IMR-90 (cell line): ENCODE measurements at places on chromosomes 5 and 9.

- peaks cover 27% of the 10 kb centered on the region for H3K4me1 ChIP-seq
- no peak for DNase-seq
- no peak overlapping the region for H3K27ac ChIP-seq
- H3K4me3 ChIP-seq = no peak overlapping the region
- peaks cover 3% of the 10 kb centered on the region; the same call in 1 of the 2 replicates for H3K36me3 ChIP-seq
- no peaks in the 10 kb centered on the region for H3K27me3 ChIP-seq
Observed at GRCh38 chr5:140253985-140254384, 48.9 kb downstream of the PFDN1 start.

DNA sequence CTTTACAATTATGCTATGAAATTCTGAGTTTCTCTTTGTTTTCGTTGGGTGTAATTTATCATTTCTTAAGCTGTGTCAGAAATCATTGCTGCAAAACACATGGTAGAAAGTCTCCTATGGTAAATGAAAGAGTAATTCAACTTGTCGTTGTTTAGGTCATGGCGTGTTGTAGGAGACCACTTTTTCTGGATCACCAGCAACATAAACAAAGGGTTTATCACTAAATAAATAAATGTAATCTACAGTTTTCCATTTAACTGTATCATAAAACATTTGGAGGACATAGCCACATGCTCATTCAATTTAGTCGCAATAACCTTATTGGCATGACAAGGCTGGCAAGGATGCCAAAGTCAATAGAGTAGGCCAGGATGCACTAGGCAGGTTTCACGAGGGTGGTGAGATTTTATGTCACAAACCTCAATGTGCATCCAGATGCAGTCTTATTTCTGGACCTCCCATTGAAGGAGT is 154.4 kb upstream of the ERCC6L2 start:
- peaks cover 1% of the 10 kb centered on the region; the same call in 1 of the 2 replicates for H3K4me1 ChIP-seq
- no peaks in the 10 kb centered on the region for H3K36me3 ChIP-seq
- H3K27me3 ChIP-seq = peaks cover 15% of the 10 kb centered on the region
- no peak overlapping the region for H3K4me3 ChIP-seq

GRCh38 chr5:139416651-139417050 is 12.8 kb upstream of the SPATA24 start:
- H3K4me3 ChIP-seq = no peak overlapping the region
- peaks cover 7% of the 10 kb centered on the region; the same call in 1 of the 2 replicates for H3K4me1 ChIP-seq
- no peak overlapping the region for H3K27ac ChIP-seq

- H3K4me1 ChIP-seq = peaks cover 20% of the 10 kb centered on the region
- peaks cover 4% of the 10 kb centered on the region; the same call in 1 of the 2 replicates for H3K36me3 ChIP-seq
- peak overlapping the region; percentile 97 for H3K27ac ChIP-seq
- no peaks in the 10 kb centered on the region for H3K27me3 ChIP-seq
- peak overlapping the region; percentile 89 for H3K4me3 ChIP-seq
- peak; percentile 90 for DNase-seq
Observed at GRCh38 chr9:129174724-129175514, 3.1 kb downstream of the IER5L start.

- peak; percentile 46 for DNase-seq
- H3K36me3 ChIP-seq = no peaks in the 10 kb centered on the region
- H3K4me1 ChIP-seq = peaks cover 4% of the 10 kb centered on the region
Observed at GRCh38 chr5:149271716-149272563, at the start of gene AFAP1L1. AFAP1L1 (plus strand) TSS chr5:149271859; CDS start chr5:149271969, 110 bp downstream.

DNA sequence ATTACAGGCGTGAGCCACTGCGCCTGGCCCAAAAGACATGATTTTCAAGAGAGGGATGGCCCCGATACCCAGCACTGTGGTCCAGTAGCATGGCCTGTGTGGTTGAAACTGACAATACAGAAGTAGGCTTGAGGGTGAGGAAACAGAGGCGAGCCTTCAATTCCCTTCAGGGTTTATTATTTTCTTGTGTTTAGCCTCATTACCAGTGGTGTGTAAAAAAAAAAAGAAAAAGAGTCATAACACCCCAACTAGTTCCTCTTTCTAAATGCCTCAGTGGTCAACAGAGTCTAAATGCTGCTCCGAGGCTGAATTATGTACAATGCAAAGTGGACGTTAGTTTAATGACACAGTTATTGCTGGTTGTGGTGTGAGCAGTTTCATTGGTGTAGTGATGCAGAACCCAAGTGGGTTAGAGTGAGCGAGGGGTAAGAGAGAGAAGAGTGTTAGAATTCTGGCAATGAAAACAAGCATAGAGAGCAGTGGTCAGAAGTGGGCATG is 58.8 kb downstream of the SNX30 start:
- 0 out of 2 replicates have a peak, but pooled peaks cover 2% of the 10 kb centered on the region for H3K4me1 ChIP-seq
- H3K36me3 ChIP-seq = peaks cover 4% of the 10 kb centered on the region; the same call in 1 of the 2 replicates
- DNase-seq = no peak
- no peak overlapping the region for H3K27ac ChIP-seq
- H3K27me3 ChIP-seq = no peaks in the 10 kb centered on the region

DNA sequence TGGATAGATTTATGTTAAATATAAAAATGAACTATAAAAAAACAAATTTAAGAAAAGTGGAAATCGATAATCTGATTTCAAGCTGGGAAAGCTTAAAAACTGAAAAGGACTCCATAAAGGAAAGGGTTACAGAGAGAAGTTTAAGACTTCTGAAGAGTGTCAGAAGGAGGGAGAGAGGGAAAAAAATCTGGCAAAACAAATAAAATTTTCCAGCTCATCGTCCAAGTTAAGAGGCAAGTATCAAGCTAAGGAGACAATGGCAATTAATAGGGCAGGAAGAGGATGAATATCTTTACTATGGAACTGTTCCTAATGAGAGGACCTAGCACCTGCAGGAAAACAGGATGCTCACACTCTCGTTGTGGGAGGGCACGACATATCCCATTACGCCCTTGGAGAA is 20.5 kb upstream of the HEXB start:
- H3K27me3 ChIP-seq = peaks cover 3% of the 10 kb centered on the region; the same call in 1 of the 2 replicates
- H3K4me3 ChIP-seq = no peak overlapping the region
- H3K4me1 ChIP-seq = no peaks in the 10 kb centered on the region; the same call in 1 of the 2 replicates
- no peaks in the 10 kb centered on the region for H3K36me3 ChIP-seq

DNA sequence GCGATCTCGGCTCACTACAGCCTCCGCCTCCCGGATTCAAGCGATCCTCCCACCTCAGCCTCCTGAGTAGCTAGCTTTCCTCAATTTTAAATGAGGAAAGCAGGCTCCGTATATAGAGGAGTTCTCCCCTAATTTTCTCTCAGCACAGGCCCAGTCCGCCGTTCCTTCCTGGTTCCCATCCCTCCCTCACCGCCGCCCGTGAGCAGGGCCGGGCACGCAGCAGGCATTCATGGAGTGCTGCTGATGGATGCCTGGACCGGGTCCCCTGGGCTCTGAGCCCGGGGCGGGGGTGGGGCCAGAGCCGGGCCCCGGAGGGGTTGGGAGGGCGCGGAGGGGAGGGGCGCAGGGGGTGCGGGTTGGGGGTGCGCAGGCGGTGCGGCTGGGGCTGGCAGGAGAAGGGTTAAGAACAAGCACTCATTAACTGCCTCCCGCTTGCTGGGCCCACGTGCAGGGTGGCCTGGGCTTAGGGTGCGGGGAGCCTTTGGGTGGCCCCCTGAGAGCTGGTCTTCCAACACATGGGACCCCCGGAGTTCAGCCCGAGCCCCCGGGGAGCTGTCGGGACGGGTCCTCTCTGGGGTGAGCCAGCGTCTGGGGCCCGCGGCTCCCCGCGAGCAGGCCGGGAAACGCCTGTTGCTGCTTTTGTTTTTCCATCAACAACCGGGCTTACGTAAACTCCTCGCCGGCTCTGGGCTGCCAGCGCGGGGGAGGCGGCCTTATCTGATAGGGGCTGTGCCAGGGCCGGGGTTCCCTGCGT is 33.7 kb downstream of the LHX2 start:
- no peak overlapping the region for H3K27ac ChIP-seq
- H3K4me3 ChIP-seq = peak overlapping the region; percentile 14; the same call in 1 of the 2 replicates
- DNase-seq = peak; percentile 22
- no peaks in the 10 kb centered on the region for H3K36me3 ChIP-seq

- H3K4me3 ChIP-seq = peak overlapping the region; percentile 54
- DNase-seq = peak; percentile 28
- no peak overlapping the region; the same call in 1 of the 2 replicates for H3K27ac ChIP-seq
- peaks cover 10% of the 10 kb centered on the region for H3K4me1 ChIP-seq
Observed at GRCh38 chr9:135907006-135907430, 328 bp downstream of the CAMSAP1 start.

GRCh38 chr5:160979385-160979784 is 127.4 kb upstream of the ATP10B start:
- no peak overlapping the region for H3K27ac ChIP-seq
- no peaks in the 10 kb centered on the region for H3K27me3 ChIP-seq
- no peaks in the 10 kb centered on the region for H3K4me1 ChIP-seq
- H3K4me3 ChIP-seq = no peak overlapping the region

DNA sequence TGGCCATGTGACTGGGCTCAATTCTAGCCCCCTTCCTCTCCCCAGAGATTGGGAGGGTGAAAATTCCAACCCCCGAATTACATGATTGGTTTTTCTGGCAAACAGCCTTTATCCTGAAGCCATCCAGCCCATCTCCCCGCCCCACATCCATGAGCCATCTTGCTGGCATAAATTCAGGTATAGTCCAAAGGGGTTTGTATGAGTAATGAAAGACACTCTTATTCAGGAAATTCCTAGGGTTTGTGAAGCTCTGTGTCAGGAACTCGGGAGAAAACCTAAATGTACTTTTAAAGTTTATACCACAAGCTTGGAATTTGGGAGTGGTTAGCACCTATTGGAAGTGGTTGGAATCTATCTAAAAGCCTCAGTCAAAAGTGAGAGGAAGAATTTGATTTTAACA is 80.6 kb upstream of the SIMC1 start:
- H3K4me1 ChIP-seq = peaks cover 12% of the 10 kb centered on the region
- H3K27me3 ChIP-seq = no peaks in the 10 kb centered on the region
- H3K36me3 ChIP-seq = no peaks in the 10 kb centered on the region
- H3K27ac ChIP-seq = no peak overlapping the region

DNA sequence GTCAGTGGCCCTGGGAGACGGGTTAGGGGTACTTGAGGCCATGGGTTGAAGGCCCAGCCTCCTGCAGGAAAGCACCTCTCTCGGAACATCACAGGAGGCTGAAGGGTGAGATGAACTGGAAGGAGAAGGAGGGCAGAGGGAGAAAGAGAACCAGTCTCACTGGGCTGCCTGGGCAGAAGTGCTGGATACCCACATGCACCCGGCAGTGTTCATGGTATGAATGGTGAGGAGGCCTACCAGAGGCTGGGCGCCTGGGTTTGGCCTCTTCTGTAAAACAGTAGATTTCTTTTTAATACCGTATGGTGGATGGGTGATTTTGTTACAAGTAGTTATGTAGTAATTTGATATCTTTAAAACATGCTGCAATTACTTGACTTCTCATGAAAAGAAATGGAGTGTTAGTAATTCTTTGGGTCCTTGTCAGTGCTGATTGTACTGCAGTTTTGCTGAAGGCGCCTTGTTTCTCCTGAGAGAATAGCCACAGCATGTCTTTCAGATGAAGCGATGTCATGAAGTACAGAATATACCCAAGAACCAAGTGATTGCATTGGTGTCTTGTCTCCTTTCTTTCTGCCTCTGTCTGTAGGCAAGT is 258.6 kb downstream of the FANCC start:
- peaks cover 30% of the 10 kb centered on the region for H3K4me1 ChIP-seq
- H3K27me3 ChIP-seq = no peaks in the 10 kb centered on the region
- H3K27ac ChIP-seq = peak overlapping the region; percentile 74
- H3K36me3 ChIP-seq = peaks cover 26% of the 10 kb centered on the region
- no peak overlapping the region for H3K4me3 ChIP-seq

DNA sequence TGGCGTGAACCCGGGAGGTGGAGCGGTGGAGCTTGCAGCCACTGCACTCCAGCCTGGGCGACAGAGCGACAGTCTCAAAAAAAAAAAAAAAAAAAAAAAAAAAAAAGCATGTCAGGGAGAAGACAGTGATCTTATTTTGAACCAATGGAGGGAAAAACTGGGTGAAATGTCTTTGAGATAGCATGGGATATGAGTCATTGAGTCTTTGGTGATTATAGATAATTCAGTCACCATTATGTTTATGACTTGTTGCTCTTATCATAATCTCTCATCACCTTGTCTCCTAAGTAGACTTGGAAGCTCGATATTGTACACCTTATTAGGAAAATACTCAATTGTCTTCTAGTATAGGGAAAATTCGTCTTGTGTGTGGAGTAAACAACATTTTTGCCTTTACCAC is 55.1 kb upstream of the KDM4C start:
- H3K27me3 ChIP-seq = no peaks in the 10 kb centered on the region
- no peaks in the 10 kb centered on the region for H3K36me3 ChIP-seq
- H3K4me3 ChIP-seq = no peak overlapping the region
- DNase-seq = no peak
- H3K4me1 ChIP-seq = no peaks in the 10 kb centered on the region
- H3K27ac ChIP-seq = no peak overlapping the region

DNA sequence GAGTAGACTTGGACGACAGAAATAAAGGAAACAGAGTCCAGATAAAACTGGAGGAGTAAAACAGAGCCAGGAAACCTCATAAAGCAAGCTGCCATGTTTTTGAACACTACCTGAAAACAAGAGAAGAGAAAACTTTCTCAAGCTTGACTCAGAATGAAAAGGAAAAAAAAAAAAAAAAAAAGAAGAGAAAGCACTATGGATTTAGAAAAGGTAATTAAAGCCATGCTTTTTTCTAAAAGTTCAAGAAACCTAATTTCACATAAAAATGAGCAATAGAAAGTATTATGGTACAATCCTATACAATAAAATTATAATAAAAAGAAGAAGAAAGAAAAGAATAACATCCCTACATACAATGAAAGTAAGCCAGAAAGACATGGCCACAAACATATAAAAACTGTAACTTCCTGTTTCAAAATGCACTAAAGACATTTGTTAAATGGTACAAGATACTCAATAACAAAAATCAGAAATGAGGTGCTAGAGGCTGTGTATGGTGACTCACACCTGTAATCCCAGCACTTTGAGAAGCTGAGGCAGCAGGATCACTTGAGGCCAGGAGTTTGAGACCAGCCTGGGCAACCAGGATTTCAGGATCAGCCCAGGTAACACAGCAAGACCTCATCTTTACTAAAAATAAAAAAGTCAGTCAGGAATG is 129.5 kb downstream of the SIL1 start:
- no peak overlapping the region for H3K27ac ChIP-seq
- H3K36me3 ChIP-seq = no peaks in the 10 kb centered on the region
- no peak for DNase-seq
- peaks cover 4% of the 10 kb centered on the region; the same call in 1 of the 2 replicates for H3K4me1 ChIP-seq
- H3K27me3 ChIP-seq = no peaks in the 10 kb centered on the region

DNA sequence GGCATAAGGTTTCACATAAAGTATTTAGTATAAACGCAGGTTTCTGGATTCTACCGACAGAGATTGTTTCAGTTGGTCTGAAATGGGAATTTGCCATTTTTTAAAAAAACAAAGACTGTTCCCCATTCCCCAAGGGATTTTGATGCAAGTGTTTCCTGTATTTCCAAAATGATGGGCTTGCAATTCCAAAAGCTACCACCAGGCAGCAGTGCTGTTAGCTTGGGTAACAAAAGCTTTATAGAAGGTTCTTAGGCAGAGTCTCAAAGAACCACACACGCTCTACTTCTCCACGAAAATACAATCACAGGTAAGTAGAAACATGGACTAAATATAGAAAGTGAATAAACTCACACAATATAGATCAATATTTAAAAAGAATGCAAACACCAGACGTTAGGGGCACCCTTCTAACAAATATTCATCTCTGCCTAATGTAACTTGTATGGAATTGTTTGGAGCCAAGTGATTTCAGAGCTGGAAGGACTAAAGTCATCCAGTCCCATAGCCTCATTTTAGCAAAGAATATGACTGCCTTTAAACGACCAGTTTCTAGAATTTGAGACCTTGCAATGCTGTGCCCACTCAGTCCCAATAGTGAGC is 154.3 kb downstream of the SPOCK1 start:
- no peak overlapping the region for H3K27ac ChIP-seq
- 0 out of 2 replicates have a peak, but pooled peaks cover 2% of the 10 kb centered on the region for H3K27me3 ChIP-seq
- peak; percentile 53 for DNase-seq
- no peaks in the 10 kb centered on the region for H3K36me3 ChIP-seq
- H3K4me1 ChIP-seq = no peaks in the 10 kb centered on the region
